ENCODE measurements at places on chromosomes 13 and 19.

DNA sequence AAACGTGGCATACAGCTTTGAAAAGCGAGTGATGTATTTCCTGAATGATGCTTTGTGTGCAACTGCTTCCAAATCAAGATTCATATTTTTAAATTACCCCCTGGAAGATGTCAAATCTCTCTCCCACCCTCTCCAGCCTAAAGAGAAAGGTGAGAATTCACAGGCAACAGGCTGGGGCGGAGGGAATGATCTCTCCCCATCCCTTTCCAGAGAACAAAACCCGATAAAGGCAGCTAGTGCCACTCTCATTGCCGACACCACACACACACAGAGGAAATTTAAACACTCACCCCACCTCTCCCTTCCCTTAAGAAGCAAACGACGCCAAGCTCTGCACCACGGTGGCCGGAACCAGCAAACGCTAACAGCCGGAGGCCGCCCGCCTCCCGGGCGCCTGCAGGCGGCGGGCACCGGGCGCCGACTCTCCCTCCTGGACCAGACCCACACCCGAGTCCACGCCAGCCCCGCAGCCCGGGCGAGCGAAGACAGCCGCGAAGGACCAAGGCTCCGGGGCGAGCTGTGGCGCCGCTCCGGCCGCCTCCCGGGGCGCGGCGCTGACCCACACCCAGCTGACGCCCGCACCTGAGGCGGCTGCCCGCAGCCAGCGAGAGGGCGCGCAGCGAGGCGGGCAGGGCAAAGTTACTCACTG is 477 bp downstream of the LNX2 start:
- no peak for DNase-seq

DNA sequence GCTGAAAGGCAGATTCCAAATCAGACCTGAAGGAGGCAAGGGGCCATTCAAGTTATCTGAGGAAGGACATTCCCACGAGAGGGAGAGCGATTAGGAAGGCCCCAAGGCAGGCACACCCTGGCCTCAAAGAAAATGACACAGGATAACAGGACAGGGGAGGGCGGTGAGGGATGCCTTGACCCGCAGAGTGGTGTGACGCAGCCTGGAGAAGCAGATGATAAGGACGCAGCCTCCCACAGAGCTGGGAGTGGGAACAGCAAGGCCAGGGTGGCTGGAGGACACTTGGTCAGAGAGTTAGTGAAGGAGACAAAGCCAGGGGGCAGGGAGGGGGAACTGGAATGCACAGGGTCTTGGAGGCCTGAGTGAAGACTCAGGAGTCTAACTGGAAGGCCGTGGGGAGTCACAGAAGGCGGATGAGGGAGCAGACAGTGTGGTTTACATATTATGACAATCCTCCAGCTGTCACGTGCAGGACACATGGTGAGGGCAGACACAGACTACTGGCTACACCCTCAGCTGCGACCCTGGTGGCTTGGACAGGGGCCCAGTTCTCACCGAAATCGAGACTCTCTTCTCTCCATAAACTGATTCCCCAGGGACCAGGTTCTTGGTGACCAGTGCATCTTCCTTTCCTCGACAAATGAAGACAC is 5.8 kb upstream of the DYRK1B start:
- DNase-seq: no peak

DNA sequence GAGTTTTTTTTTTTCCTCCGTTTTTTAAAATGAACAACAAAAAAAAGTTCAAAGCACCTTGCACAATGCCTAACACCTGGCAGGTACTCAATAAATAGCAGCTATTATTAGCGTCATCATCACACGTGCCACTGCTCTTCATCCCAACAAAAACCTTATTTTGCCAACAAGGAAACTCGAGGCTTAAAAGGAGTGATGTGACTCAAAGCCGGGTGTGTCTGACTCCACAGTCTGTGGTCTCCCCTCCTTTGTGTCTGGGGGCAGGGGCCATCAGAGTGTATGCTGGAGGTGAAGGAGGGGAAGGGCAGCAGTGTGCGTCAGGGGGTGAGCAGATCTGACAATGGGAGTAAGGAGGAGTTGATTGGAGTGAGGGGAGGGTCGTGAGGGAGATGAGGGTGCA is 34.1 kb upstream of the POU2F2 start:
- DNase-seq: no peak

DNA sequence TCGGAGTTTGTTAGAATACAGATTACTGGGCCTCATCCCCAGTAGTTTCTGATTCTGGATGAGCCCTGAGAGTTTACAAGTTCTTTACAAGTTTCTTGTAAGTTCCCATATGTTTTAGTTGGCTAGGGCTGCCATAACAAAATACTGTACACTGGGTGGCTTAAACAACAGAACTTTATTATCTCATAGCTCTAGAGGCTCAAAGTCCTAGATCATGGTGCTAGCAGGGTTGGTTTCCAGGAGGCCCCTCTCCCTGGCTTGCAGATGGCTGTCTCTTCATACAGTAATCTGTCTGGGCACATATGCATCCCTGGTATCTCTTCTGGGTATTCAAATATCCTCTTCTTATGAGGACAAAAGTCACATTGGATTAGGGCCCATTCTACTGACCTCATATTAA is 167.2 kb downstream of the KLF5 start:
- DNase-seq: no peak

DNA sequence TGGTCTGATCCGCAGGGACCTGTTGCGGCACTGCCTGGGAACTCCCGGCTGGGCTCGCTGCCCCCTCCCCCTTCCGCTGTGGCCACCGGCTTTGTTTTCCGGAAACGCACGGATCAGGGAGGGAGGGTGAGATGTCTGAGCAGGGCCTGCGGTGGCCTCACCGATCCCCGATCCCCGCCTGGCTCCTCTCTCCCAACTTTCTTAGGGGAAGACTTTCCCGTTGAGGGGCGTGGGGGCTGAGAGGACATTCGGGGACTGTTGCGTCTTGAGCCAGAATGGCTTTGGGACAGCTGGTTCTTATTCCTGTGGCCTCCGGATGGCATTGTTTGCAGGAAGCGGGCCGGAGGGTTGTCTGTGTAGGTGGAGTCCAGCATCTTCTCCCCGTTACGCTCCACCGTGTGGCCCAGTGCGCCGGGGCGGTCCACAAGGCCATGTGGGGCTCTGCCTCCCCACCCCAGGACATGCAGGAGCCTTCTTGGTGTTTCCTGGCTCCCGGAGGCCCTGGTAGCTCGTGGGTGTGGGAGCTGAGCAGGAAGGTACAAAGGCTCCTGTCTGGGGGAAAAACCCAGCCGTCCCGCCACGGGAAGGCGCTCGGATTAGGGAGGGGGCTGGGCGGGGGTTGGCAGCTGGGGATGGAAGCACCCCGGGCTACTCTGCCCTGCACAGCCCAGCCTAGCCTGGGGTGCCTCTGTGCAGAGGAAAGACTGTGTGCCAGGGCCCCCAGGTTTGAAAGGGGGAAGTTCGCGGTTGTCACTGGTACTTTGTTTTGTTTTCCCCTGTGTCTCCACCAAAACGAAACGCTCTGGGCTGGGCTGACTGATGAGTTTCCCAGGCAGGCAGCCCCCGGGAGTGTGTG is 1.3 kb downstream of the CSNK1G2 start:
- DNase-seq: peak; percentile 80

- peak; percentile 62 for DNase-seq
Observed at GRCh38 chr13:114067886-114068651, 64.4 kb downstream of the RASA3 start.

- no peak for DNase-seq
Observed at GRCh38 chr19:39265321-39265916, 2.8 kb upstream of the IFNL2 start.

GRCh38 chr19:37564624-37565369 is 29.8 kb downstream of the ZNF571 start:
- DNase-seq: no peak

DNA sequence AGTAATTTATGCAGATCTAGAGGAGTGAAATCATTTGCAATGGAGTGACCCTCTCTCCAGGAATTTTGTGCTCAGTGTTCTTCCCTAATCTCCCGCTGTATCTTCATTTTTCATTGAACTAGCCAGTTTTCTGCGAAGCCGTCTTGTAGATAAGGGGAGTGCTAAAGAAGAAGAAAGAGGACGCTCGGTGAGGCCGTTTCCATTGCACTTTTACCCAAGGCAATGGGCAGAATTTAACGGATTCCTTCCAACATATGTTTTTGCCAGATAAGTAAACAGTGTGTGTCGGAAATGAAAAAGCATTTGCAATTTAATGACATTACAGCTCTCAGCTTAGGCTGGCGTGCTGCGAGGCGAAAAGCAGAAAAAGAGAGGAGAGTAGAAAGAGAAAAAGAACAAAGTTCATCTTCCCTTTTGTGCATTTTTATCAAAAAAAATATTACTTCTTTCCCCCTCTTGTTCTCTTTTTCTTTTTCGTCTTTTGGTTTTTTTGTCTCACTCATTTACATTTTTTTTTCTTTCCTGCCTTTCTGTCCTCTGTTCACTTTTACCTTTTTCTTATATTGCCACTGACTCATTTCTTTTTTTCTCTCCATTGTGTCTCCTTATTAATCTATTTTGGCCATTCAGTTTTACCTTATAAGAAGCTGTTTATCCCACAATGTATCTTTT is 49.9 kb downstream of the SOX21 start:
- no peak for DNase-seq

DNA sequence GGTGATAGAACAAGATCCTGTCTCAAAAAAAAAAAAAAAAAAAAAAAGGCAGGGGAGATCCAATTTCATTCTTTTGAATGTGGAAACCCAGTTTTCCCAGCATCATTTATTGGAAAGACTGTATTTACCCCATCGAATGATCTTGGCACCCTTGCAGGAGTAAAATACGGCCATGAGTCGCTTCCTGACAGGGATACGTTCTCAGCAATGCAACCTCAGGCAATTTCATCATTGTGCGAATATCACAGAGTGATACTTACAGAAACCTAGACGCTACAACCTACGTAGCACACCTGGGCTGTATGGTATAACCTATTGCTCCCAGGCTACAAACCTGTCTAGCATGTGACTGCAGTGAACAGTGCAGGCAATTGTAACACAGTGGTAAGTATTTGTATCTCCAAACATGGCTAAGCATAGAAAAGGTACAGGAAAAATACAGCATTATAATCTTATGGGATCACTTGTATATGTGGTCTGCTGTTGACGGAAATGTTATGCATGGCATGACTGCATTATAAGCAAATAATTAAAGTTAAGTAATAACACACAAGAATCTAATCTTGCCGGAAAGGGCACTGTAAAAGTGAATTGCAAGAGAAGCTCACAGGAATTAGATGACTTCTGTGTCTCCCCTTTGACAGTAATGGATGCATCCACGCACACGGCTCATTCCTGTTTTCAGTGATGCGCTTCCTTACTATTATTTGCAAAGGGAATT is 24.1 kb downstream of the RFX2 start:
- no peak for DNase-seq

DNA sequence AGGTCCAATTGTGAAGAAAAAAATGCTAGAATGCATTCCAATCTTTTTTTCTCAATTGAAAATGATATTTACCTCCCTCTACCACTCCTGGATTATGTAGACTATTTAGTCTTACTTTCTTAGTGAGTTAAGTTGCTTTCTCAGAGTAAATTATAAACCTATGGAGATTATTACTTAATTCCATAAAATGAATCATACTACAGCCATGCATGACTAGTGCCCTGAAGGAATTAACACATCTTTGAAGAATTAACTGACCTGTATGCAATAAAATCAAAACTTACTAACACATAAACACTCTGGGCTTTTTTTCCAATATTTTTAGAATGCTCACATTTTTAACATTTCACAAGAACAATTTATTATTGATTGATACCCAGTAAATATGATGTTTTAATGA is 379.4 kb upstream of the DACH1 start:
- no peak for DNase-seq

GRCh38 chr13:46593398-46593797 is 40.4 kb downstream of the LRCH1 start:
- DNase-seq: peak; percentile 59

DNA sequence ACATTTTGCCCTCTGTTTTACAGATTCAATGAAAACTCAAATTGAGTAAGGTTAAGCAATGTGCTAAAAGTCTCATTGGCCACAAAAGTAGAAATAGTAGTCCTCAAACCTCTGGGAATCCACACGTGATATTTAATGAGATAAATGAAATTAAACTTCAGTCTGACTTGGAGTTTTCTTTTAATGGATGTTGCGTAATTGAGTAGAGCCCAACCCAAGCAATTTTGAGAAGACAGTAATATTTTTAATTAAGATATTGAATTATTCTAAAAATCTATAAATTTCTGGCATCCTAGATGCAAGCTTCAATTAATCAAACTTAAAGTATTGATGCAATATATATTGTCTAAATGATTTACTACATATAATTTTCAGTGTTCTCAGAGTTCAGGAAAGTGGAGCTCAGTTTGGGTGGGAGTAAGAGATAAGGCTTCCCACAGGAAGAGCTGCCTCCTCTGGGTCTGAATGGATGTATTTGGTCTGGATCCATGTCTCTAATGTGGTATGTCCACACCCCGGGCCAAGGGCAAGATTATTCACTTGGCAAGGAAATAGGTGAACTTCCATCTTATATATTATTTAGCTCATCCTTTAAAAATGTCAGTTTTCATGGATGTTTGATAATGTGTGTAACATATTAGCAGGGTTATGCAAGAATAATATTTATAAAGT is 6.9 kb downstream of the MBNL2 start:
- DNase-seq: no peak

DNA sequence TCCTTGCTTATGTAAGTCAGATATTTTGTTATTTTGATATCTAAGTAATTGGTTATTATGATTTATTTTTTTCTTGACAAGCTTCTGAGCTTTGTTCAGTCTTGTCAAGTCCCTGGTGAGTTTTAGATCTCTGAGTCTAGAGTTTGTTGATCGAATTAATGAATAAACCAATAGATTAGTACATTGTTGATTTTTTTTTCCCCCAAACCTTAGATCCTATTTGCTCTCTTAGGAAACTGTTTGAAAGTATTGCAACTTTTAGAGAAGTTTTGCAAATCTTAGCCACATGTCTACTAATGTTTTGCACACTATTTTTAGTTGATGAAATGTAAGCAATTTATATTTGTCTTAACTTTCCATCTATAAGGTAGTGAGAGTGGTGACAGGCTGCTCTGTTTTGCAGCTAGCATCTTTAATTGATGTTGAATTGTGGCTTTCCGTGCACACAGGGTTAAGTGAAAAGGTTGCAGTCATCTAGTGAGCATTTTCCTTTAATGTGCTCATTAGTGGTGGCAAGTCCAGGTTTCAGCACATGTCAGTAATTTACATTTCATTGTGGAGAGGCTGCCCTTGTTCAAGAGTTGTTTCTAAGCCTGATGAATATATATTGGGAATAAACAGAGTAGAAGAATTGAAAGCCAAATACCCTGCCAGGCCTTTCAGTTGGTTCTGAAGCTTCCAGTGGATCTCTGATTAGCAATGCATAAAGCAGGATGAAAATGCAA is 86.3 kb downstream of the PCCA start:
- no peak for DNase-seq
